ENCODE measurements at places on chromosomes 3 and 15.
A peak's percentile ranks its signal among the peaks of the same experiment; 100 is the strongest.

DNA sequence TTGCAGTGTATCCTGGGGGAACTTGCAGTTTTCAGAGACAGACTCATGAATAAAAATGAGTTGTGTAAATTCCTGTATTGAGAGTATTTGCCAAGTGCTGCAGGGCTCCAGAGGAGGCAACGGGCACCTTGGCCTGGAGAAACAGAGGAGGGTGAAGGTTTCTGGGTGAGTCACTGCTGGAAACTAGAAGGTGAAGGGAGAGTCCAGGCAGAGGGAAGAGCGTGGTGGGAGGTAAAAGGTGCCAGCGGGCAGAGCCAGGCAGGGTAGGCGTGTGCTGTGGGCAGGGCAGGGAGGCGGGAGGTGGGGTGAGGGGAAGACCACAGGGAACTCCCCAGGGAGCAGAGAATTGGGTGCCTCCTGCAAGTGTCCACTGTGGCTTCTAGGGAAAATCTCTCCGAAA is 120.8 kb downstream of the SLCO3A1 start:
- DNase-seq: no peak

GRCh38 chr3:189148081-189148507 is 23.7 kb upstream of the TPRG1 start:
- DNase-seq: peak; percentile 39

- no peak for DNase-seq
Observed at GRCh38 chr3:49022688-49023171, 809 bp downstream of the NDUFAF3 start.

DNA sequence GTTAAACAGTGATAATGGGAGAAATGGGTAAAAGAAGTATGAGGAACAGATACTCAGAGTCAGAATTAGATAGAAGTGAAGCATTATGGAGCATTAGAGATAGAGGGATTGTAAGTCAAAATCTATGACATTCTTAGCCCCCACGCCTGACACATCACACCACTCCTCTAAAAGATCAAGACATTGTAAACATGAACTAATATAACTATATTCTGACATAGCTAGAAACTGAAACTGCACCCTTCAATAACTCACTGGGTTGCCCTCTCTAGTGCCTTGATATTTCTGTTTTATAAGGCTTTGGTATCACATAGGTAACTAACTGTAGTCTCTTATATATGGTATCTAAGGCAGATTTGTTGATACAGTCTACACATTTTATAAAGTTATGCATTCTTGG is 684.3 kb upstream of the DPPA4 start:
- DNase-seq: no peak

DNA sequence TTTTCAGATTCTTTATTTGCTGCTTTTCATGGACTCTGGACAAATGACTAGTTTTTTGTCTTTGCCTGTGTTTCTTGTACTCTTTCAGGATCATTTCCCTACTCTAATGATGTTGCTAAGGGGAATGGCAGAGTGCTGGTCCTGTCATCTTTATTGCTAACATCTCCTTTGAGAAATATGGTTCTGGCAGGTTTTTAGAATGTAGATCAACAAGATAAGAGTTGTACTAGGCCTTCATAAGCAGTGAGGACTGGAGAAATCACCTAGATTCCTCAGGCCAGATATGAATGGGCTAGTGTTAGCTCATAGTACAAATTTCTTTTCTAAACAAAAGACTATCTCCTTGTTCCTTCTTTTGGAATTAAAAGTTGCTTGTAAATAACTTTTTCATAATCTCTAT is 156.0 kb downstream of the UBE2E2 start:
- no peak for DNase-seq

GRCh38 chr3:5218815-5219214 is 31.3 kb downstream of the EDEM1 start:
- DNase-seq: no peak

DNA sequence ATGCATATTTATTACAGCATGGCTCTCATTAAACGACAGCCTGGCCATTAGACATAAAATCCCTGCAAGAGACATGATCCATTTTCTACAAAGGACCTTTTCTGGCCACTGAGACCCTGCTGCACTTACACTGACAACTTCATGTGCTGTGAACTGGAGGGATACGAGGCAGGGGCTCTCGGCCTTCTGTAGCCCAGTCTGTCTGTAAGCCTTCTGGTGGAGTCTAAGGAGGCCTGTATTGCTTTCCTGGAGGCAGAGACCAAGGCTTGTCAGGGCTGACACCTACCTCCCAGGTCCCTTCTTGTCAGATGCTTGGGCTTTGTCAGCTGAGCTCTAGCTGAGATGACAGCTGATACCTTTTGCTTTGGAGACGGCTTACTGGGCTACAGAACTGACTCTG is 776.9 kb upstream of the ARPP21 start:
- DNase-seq: no peak

DNA sequence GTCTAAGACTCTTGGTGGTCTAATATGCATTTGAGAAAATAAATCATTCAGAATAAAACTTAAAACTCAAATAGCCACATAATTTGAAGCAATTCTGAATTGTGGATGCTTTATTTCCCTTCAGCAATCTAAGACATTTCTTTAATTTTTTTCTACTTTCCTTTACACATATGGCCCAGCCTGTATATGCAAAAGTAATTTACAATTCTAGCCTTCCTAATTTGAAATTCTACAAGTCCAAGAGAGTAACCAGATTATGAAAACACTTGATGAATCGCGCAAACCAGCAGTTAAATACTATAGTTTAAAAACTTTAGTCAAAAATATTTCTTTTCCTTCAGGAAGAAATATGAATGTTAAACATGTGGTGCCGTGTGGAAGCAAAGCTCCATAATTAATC is 1014.2 kb downstream of the TUSC7 start:
- no peak for DNase-seq

Measured in skeletal muscle cell (primary cell).